ENCODE measurements at places on chromosomes 12 and 14.

- peak; percentile 61 for DNase-seq
Observed at GRCh38 chr14:86038387-86039042, 508.6 kb downstream of the FLRT2 start.

GRCh38 chr14:32697704-32698103 is 241.0 kb upstream of the NPAS3 start:
- no peak for DNase-seq

GRCh38 chr14:75242546-75243273 is 35.9 kb upstream of the FOS start:
- DNase-seq = no peak

GRCh38 chr12:52063082-52063924 is 6.5 kb upstream of the ATG101 start:
- no peak for DNase-seq

DNA sequence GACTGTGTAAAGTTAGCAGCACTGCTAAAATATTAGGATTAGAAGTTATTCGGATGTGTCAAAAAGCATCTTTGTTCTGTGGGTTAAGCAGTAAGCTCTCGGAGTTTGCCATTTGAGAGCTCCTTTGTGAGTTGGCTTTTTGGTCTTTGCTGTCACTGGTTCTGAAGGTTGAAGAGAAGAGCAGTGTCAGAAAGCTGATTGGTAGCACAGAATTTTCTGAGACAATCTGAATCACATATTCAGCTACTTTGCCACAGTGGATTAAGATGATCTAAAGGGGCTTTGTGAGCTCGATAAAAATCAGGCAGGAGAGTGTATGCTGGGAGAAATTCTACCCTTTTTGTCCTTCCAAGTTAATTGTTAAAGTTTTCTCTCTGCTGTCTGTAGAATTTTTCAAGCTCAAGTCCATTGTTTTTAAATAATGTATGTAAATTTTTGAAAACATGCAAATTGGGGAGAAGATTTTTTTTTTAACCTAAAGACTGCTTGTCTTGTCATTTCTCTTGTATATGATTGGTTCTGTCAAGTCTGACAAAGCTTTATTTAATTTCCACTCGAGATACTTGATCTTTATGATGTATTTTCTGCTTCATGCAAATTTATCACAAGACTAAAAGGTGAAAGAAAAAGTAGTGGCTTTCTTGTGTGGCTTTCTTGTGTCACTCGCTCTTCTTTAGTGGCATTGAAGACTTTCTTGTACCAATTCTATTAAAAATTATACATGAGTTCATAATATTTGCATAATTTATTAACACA is 307.3 kb downstream of the EGLN3 start:
- DNase-seq = no peak

DNA sequence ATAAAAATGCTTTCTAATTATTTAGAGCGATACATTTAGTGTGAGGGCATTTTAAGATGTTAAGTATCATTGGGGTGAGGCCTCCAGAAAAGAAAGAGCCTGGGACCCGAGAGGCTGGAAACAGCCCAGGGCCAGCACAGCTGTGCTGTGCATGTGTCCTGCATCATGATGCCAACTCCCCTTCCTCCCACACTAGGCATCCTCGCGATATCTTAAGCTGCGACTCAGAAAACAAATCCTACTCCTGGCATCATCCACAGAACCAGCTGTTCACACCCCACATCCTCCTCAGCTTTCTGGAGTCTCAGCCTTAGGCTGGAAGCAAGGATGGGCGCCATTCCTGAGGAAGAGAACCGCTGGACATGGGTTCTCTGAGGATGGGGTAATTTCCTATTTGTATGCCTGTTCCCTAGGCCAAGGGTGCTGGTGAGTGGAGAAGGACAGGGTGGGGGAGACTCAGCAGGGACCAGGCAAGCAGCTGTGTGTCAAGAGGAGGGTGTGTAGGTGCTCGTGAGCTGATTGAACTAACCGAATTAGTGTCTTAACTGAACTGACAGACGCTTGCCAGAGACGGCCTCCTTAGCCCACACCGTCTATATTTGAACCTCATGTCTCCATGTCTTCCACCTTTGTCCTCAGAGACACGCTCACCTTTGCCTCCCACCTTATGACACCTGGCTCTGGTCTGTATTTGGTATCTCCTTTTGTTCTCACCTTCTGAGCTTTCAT is 15.6 kb upstream of the MCRS1 start:
- no peak for DNase-seq

DNA sequence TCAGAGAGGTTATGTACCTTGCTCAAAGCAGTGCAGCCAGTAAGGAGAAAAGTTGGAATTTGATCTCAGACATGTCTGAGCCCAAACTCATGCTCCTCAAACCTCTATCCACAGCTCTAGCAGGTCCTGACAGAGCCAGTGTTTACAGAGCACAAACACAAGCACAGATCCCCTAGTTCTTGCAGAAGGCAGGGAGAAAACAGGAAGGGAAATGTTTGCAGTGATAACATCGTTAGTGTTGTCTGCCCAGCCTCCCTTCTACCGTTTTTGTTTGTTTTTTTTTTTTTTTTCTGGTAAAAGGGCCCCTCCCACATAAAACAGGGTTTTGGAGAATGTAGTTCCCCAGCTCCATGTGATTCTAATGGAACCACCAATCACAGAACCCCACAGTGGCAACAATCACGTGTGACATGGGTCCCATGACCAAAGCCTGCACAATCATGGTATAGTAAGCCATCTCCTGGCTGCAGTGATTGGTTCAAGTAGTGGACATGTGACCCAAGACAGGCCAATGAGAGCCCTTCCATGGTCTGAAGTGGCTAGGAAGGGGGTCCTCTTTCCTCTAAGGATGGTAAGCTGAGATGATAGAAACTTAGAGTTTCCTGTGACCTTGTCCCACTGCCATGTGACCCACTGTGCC is 513.4 kb downstream of the MED13L start:
- DNase-seq = no peak

DNA sequence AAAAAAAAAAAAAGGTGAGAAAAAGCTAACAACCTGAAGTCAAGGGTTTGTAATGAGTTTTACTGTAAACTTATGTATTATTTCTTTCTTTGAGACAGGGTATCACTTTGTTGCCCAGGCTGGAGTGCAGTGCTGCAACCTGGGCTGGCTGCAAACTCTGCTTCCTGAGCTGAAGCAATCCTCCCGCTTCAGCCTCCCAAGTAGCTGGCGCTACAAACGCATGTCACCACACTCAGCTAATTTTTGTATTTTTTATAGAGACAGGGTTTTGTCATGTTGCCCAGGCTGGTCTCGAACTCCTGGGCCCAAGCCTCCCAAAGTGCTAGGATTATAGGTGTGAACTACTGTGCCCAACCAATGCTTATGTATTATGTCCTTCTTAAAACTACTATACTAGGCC is 9.2 kb downstream of the ATF7 start:
- no peak for DNase-seq

DNA sequence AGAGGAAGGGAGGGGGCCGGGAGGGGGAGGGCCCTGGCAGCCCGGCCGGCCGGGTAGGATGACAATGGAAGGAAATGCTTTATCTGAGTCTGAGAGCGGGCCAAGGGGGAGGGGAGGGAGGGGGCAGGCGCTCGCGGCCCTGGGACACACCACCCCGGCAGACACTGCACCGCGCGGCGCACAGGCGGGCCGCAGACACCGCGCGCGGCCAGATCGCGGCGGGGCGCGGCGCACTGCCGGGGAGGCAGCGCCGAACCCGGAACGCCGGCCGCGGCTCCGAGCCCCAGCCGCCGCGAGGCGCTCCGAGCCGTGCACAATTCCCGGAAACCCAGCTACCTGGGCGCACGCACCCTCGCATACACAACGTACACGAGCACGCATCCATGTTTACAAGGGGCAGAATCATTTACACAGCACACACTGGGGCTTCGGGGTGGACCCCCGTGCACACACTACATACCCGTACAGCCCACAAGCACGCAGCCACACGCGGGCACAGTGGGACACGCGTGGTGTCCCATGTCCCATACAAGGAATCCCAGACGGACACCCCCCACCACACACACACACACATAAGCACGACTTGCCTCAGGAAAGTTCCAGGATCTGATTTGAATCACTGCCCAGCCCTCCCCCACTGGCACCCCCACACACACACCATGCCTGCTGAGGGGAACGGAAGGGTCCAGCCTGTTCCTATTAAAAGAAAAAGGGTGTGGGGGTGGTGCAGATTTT is at the start of gene HDAC7:
TSS of gene HDAC7 (minus strand) at position 8 of the 735 bp plus-strand sequence. CDS start 118 bp downstream, outside the sequence.
- DNase-seq = no peak

GRCh38 chr12:78406828-78407227 is 457.7 kb upstream of the SYT1 start:
- DNase-seq = no peak

- DNase-seq = no peak
Observed at GRCh38 chr12:607541-608001, 55.7 kb downstream of the NINJ2 start.

GRCh38 chr14:67816326-67817002 is at the start of gene ZFYVE26:
Gene ZFYVE26, minus strand, starts transcription at chr14:67816590. Its CDS starts 627 bp downstream, at chr14:67815963.
- DNase-seq = peak; percentile 95

All from iPS DF 6.9 (cell line).